Fibroblast of skin of scalp (primary cell): ENCODE measurements at places on chromosomes 16 and 17.
A peak's percentile ranks its signal among the peaks of the same experiment; 100 is the strongest.

- DNase-seq = no peak
Observed at GRCh38 chr16:84520725-84521496, 16.5 kb upstream of the MEAK7 start.

DNA sequence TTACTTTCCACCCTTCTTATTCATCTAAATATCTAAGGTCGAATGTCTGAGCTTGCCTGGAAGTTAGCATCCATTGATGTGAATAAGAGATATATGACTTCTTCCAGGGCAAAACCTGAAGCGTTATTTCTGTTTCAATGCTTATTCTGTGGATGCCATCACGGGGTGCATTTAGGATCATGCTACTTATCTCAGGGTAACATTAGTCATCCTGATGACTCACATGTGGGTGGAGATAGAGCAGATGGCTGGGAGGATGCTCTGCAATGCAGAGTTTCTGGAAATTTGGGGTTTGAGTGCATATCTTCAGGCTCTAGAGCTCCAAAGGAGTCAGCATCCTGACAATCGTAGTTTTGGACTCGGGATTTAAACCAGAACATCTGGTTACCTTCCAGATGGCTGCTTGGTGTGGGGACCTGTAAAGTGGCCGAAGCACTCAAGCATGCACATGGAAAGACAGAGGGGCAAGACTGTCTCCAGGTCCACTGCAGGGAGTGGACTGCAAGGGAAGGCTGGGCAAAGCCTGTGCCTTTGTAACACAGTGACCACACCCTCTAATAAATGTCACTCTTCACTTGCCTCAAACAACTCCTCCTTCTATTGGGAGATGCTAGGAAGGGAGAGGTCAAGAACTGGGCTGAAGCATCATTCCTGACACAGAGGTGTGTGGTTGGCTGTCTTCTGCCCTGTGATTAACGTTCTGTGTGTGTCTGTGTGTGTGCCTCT lies 175.2 kb upstream of the SALL1 start:
- DNase-seq = peak; percentile 48

GRCh38 chr17:32267690-32268205 lies 2.1 kb downstream of the RHBDL3 start:
- no peak for DNase-seq

- no peak for DNase-seq
Observed at GRCh38 chr17:78398390-78398789, 19.9 kb downstream of the PGS1 start.

DNA sequence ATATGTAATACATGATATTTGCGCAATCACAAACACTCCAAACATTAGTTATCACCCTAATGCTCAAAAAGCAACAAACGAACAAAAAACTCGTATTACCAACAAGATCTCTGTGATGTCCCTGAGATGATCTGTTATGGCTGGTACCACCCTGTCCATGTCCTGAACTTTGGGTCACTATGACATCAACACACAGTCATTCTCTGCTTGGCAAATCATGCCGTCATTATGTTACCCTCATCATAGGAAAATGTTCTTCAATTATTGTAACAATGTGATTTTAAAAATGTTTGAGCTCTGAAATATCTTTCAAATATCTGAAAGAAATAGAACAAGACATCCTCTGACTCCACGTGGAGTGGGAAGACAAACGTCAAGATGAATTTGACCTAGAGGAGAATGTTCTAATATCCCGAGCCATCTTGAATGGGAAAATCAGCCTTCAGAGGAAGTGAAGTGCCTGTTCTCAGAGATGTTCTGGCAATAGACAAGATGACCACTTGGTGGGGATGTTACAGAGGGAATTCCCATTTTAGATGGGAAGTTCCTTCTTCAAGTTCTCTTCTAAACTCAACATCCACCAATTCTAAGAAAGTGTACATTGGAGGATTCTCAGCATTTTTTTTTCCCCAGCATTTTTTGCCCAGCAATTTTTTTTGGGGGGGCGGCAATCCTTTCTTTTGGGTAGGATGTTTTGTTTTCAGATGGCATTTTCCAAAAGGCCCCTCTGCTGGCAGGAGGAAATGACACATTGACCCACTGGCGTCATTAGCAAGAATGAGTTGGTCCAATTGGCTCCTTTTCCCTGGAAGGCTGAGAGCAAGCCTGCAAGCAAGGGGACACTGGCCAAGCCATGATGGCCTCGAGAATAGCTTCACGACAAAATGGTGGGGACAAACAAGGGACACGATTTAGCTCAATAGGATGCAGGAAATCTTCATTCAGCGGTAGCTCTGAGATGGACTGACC lies 3.7 kb upstream of the HSD17B2 start:
- DNase-seq = peak; percentile 58

DNA sequence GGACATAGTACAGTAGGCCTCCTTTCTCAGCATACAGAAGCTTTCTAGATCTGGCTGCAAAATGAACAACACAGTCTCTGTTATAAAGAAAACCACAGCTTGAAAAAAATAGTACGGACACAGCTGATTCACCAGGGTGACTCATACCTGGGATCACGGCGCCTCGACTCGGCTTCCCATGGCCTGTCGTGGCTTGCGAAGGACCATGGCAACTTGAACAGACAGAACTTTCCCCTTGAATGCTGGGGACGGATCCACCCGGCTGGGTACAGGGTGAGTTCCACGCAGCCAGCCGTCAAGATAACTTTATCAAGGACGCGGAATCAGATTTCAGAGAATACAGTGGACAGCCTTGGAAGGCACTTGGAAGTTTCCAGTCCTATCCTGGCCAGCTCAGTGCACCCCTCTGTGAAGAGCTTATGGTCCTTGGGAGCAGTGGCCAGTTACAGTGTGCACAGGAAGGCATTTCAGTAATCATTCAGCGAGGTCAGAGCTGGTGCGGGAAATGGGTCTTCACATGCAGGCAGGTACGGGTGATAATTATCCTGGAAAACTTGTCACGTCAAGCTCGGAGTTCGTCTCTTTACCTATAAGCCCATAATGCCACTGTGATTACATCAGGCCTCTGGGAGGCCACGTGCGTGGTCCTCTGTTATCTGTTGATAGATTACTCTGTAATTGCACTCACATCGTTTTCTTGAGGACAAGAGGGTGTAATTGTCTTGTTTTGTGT lies 57.9 kb upstream of the MAF start:
- DNase-seq = peak; percentile 77

GRCh38 chr16:86320237-86320595 lies 190.1 kb upstream of the FOXF1 start:
- DNase-seq = no peak

DNA sequence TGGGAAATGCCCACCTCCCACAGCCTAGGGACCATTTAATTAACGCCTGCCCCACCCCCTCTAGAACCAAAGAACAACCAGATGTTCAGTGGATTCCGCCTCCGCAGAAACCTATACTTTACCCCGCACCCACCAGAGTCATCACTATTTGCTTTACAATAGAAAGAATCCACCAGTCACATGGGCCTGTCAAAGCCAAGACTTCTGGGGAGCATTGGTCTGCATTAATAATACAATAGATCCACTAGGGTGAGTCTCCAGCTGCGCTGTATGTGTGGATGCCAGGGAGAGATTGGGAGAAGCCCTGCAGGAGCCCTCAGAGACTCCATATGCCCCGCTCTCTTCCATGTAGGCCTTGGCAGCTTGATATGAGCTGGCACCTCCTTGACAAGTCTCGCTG lies 31.3 kb downstream of the CLEC19A start:
- no peak for DNase-seq

GRCh38 chr16:55760310-55761001 lies 72.4 kb downstream of the CES1 start:
- DNase-seq = no peak

DNA sequence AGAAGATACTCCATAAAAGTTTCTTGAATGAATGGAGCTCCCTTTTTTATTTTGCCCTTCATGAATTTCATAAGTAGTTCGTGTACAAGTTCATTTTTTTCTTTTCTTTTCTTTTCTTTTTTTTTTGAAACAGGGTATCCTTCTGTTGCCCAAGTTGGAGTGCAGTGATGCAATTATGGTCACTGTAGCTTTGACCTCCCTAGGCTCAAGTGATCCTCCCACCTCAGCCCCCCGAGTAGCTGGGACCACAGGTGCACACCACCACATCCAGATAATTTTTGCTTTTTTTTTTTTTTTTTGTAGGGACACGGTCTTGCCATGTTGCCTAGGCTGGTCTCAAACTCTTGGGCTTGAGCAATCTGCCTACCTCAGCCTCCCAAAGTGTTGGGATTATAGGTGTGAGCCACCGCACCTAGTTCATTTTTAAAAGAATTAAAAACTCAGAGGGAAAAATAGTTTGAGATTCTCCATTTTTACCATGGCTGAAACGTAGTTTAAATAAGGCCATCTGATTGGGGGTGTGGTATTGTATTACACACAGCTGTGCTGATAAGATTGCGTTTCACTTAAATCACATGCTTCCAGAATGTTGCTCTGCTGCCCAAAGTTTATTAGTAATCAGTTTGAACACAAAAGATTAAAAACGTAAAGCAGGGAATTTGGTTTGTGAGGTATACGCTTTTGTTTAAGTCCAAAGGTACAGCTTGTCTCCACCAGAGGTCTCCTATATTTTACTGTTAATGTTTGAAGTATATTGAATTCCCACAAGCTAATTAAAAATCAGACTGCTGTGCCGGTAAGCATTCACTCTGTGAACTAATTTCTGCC lies 154.1 kb downstream of the SOCS1 start:
- DNase-seq = no peak

- DNase-seq = no peak
Observed at GRCh38 chr16:14476183-14476582, 153.9 kb downstream of the PARN start.

GRCh38 chr17:58415371-58416055 lies 1.8 kb downstream of the RNF43 start:
- no peak for DNase-seq

GRCh38 chr16:67516296-67517154 lies 12.1 kb upstream of the RIPOR1 start:
- DNase-seq = peak; percentile 69

DNA sequence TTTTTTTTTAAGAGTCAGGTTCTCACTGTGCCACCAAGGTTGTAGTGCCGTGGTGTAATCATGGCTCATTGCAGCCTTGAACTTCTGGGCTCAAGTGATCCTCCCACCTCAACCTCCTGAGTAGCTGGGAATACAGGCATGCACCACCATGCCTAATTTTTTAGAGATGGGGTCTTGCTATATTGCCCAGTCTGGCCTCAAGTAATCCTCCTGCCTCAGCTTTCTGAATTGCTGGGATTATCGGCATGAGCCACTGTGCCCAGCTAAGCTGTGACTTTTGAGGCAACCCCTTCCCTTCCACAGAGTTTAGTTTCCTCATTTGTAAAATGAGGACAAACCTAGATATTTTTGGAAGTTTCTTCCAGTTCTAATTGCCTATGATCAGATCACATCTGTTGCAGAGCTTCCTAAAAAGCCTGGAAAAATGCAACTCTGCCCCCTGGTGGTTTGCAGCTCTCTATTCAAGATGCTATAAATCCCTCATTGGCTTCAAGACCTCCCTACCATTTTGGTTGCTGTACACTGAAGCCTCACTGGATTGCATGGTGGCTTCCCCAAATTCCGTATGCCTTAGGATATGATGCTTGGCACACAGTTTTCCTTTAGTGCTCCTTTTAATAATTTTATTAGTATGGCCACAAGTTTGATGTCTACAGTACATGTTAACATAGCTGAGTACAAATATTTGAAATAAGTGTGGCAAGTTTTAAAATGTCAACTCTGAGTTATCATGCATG lies 19.3 kb downstream of the GDE1 start:
- DNase-seq = peak; percentile 73

- no peak for DNase-seq
Observed at GRCh38 chr17:43820759-43821158, 12.2 kb downstream of the MPP3 start.

DNA sequence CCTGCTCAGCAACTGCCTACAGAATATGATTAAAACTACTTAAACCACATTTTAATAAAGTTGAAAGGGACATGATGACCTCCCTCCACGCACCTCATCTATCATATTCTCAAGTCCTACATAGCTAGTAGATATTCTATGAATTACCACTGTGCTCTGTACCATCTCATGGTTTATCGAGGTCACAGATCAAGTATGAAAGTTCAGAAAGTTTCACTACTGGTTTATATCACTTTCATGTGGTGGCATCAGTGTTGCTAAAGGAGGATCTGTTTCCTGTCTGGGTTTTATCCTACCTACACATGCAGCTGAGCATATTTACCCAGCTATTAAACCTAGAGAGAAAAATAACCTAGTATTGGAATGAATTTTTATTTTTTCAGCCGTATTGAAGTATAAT lies 214.9 kb upstream of the MON1B start:
- no peak for DNase-seq

- DNase-seq = no peak
Observed at GRCh38 chr17:50634915-50635731, 442 bp downstream of the ABCC3 start.

GRCh38 chr17:37779554-37779953 lies 34.7 kb upstream of the HNF1B start:
- DNase-seq = peak; percentile 31

GRCh38 chr17:61196302-61196704 lies 203.3 kb upstream of the TBX2 start:
- DNase-seq = peak; percentile 16

DNA sequence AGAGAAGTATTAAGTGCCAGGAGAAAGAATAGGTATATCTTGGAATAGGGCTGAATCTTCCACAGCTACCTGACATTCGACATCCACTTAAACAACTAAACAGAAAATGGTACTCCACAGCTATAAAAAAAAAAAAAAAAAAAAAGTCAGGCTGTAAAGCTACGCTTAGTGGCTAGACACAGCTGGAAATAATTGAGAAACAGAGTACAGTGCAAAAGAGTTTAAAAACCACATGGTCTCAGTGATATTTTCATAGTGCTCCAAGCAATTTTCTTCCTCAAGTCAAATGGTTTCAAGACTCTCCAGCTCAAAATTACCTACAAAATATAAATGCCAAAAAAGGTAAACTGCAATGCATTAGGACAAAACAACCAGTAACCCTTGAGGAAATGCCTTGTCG lies 607.1 kb downstream of the KCNJ2 start:
- no peak for DNase-seq

DNA sequence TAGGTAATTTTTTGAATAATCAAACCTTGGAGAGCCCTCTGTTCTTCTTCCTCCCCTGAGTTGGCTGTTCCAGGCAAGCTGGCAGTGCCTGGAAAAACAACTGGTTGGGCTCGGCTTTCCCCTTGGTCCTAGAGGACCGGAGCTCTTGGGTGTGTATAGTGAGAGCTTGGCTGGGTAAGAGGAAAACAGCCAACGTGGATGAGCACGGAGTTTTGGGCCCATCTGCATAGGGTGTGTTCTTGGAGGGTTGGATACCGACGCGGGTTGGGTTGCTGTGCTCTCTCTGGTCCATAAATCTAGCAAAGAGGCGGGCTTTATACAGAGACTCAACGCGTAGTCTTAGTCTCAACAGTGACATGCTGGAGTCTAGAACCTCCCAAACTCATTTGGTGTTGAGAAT lies 23.2 kb downstream of the ITGB3 start:
- DNase-seq = peak; percentile 96

GRCh38 chr17:50194934-50195865 lies 6.2 kb downstream of the COL1A1 start:
- DNase-seq = peak; percentile 91

- no peak for DNase-seq
Observed at GRCh38 chr17:73357318-73357717, 45.5 kb upstream of the CDC42EP4 start.

DNA sequence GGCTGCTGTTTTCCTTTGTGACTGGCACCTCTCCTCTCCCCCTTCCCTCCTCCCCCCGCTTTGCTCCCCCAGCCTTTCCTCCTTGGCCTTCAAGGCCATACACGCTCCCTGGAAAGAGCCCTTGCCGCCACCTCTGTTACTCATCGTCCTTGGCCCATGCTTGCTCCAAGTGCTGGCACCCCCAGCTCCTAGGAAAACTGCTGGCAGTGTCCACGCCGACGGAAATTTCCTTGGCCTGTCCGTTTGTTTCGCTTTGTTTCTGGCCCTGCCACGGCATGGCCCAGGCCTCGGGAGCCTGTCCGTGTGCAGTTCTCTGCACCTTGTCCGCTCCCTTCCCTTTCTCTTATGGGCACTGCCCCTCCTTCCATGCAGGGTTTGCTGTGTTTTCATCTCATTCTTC lies 18.0 kb downstream of the CA5A start:
- DNase-seq = no peak
